ENCODE measurements at places on chromosomes 7 and 10.

DNA sequence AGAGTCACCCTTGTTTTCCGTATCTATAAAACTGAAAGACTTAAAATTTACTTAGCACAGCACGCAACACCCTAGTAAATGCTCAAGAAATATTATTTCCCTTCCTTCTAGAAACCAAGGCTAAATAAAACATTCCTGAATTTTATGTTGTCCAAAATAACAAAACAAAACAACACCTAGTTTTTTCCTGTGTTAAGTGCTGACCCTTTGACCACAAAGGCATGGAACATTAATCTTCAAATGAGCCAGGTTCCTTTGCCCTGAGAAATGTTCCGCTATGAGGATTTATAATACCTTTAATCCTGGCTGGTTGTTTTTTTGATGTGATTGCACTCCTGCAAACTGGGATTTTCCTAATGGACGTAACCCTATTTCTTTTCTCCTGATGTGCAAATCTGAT lies 29.0 kb upstream of the DGKI start:
- no peak for DNase-seq

DNA sequence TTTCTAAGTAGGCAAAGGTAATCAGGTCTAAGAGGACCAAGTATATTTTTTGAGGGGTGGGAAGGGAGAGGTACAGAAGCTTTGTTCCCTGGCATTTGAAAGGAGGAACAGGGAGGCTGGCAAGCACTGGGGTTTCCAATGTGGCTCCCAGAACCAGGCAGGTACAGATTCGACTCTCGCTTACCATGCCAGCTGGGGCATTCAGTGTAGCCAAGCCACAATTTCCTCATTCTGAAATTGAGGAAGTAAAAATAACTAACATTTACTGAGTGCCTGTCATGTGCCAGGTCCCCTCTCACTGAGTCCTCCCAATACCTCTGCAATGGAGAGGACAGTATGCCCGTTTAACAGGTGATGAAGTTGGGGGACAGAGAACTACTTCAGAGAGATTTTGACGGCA lies 45.9 kb upstream of the BET1 start:
- DNase-seq = no peak

DNA sequence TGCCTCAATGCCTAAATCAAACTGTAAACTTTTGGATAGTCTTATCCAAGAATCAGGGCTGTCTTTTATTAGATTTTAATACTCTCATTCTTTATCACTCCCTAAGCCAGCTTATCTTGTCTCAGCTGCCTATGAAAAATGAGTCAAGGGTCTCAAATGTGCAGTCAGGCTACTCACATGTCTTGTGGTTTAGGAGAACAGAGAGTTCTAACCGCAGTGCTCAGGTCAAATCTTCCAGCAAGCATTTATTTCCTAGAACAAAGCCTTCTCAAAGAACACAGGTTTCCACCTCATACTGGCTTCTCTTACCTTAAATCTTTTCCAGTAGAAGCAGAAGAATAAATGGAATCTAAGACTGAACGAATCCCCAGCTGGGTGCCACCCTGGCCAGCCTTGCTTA lies 23.5 kb downstream of the HTR5A start:
- no peak for DNase-seq

DNA sequence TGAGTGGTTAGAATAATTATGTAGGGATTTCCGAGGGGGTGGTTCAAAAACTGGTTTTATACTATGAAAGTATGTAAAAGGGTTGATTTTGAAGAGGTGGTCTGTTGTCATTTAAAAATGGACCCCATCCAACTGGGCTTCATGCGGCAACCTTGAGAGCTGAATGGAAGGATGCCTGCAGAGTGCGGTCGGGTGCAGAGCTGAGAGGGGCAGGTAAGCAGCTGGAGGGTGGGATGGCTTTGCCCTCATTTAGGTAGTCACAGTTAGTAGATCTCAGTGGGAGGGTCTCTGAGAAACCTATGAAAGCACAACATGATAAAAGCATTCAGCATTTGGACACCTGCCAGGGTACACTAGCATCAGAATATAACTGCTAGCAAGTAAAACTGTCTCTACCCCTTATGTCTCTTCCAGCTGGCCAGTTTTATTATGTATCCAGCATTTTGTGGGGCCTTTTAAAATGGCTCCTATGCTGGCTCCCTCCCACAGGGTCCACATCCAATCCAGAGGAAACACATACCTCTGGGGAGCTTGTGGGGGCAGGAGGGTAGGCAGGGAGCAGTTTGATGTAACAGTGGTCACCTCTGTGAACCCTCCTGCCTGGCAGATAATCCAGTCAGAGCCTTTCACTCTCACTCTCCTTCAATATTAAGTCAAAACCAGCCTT lies 75.9 kb upstream of the MAGI2 start:
- no peak for DNase-seq

DNA sequence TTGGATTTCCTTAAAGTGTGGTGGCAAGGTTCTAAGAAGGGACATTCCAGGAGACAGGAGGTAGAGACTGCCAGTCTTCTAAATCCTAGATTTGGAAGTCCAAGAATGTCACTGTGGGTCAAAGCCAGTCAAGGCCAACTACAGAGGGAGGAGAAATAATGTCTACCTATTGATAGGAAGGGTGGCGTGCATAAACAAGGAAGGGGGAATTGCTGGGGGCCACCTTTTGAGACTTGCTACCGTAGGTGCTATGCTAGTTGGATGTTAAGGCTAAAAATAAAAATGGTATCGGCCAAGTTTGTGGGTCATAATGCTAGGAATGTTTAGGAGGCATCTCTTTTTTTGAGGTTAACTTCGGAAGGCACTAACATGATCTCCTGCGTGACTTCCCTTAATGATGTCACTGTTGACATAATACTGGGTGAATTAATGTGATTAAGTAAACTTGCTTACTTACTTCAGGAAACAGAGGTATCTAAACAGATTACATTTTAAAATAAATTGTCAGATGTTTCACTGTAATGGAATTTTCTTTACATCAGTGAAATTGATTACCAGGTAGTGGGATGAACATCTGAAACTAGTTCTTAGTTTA lies 4.8 kb downstream of the BTRC start:
- DNase-seq = no peak

- DNase-seq = no peak
These were observed 64.0 kb downstream of the CTBP2 start for GRCh38 chr10:125096371-125096770.

GRCh38 chr10:59181668-59182067 lies 5.2 kb downstream of the PHYHIPL start:
- no peak for DNase-seq

DNA sequence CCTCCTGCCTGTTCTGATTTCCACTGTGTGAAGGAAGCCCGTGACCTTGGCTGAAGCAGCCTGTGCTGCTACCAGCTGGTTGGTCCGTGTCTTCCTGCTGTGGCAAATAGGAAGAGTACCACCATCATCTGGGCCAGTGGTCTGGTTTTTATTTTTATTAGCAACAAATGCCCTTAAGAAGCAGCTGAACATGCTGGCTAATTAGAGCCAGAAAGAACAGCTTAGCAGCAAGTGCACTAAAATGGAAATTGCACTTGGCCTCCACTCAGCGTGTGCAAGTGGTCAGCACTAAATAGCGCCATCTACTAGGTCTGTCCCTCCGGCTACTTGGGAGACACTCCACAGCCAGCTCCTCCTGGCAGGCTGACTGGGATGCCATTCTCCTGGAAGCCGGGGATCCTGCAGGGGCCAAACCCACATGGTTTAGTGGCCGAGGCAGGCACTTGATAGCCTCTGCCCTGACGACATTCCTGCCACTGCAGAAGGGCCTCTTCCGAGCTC lies 690.3 kb upstream of the FOXK1 start:
- no peak for DNase-seq

DNA sequence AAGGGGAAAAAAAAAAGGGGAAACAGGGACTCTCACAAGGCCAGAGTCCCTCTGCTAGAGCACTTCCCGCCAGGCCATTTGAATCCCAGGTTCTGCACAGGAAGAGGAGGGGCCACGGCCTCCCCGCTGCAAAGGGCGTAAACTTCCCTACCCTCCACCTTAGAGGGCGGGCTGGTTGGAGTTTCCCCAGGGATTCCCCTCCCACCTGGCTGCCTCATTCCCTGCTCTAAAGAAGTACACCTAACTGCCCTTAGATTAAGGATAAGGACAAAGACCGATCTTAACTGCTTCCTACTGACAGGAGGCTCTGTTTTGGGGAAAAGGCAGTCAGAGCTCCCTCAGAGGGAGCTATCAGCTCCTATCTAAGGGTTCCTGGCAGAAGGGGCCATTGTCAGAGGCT lies 102.0 kb upstream of the ARMC3 start:
- no peak for DNase-seq

DNA sequence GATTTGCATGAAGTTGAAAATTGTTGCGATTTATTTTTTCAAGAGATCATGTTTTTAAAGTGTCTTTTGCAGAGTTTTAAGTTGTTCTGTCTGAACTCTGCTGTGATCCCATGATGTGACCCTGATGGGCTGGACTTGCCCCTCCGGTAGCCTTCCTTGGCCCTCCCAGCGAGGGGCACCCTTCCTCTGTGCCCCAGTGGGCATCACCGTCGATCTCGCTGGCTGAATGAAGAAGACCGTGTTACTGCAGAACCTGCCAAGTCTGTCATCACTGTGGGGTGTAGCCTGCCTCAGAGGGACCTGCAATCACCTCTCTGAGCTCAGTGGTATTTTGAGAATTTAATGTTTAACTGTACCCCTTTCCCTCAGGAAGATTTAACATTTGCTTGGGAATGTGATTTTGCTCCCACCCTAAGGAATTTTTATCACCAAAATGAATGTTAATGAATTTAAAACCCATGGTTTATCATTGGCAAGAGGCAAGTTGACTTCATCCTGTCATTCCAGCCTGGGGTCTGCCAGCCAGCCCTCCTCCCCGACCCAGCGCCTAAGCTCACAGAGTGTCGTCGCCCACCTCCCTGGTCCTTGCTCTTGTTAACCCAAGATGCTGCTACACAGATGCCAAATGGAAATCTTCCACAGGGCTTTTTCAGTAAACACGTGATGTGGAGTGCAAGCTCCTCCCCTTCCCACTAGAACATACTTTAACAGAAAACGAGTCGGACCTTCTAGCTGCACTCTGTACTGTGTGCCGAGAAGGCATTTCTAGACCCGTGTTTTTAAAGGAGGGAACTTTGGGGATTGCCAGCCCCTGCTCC lies 115.4 kb downstream of the NT5C2 start:
- no peak for DNase-seq

GRCh38 chr7:106071356-106071998 lies 40.6 kb downstream of the SYPL1 start:
- peak; percentile 18 for DNase-seq

- no peak for DNase-seq
These were observed 38.6 kb upstream of the ADD3 start for GRCh38 chr10:109968953-109969759.

DNA sequence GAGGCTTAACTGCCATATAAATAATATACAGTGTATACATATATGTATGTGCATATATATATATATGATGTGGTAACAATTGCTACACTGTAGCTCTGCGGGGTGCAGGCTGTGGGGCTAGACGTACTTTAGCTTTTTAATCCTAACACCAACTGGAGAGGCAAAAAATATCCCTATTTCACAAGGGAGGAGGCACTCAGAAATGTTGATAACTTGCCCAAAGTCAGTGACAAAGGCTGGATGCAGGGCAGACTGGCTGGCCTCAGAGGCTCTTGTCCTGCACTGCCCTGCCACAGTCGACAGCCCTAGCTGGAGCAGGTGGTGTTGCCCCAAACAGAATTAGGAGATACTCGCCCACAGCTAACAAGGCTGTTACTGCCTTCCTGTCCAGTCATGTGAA lies 1.5 kb upstream of the RELN start:
- DNase-seq = no peak

GRCh38 chr7:94949532-94949931 lies 42.1 kb downstream of the PPP1R9A start:
- no peak for DNase-seq

- DNase-seq = no peak
These were observed 9.3 kb upstream of the FAM180A start for GRCh38 chr7:135757719-135758411.
